ENCODE measurements at places on chromosomes 6 and 20. TPM values are rescaled to one million over a fixed set of nuclear protein-coding genes. Genes with fewer than 3 reads are reported as not detected.

Gene HSPA12B
- 0.12 TPM for total RNA-seq

DNA sequence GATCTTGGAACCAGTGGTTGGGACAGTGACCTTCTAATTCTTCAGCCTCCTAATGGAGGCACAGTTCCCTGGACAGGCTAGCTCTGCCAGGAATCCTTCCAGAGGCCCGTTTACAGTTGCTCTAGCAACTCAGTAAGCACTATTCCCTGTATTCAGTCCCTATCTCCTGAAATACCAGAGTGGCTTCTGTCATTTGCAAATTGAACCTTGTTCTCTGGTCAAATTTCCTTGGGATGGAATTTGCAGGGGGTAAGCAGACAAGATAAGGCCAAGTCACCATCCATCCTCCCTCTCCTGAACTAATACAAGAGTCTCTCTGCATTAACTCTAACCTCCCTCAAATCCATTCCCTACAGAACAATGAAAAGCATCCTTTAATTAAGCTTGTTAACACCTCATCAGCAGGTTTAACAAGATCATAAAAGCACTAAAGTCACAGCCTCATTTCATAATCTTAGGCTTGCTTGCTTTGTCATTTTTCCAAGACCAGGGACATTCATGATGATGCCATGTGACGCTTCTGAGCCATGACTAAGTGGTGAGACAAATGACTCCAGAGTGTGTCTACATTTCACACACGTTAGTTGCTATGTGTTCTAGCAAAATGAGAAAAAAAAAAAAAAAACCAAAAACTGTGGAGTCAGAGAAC is 37.1 kb downstream of the SLC22A23 start:
- peak; percentile 47 for DNase-seq

Gene MTFR2
- 4.5 TPM for total RNA-seq

- DNase-seq = no peak
Measured at GRCh38 chr6:40359808-40360207, 227.4 kb downstream of the LRFN2 start.

All from H4 (cell line).